Progenitor cell of endocrine pancreas (in vitro differentiated cells): ENCODE measurements at places on chromosomes 5 and 9.

GRCh38 chr5:60841361-60841760 lies 2.7 kb downstream of the ELOVL7 start:
- no peak for DNase-seq

DNA sequence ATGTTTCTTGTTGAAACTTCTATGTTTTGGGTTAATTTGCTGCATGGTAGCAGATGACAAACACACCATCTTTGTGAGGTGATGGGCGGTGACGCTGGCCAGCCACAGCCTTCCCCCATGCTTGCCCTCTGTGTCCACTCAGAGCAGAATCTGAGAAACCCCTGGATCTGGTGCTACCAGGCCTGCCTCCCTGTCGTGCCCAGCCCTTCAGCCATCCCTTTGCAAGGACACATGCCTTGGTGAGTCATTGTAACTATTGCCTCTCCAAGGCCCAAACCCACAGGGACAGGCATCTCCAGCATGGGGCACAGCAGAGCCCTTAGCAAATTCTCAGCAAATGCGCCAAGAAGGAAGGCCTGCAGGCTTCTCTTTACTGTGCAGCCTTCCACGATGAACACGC lies 48.1 kb upstream of the FCN1 start:
- no peak for DNase-seq

GRCh38 chr9:6978591-6978990 lies 220.8 kb downstream of the KDM4C start:
- DNase-seq, result no peak

GRCh38 chr5:53923961-53924360 lies 363.5 kb downstream of the NDUFS4 start:
- DNase-seq, result no peak

- no peak for DNase-seq
Measured at GRCh38 chr5:171577042-171577758, 157.8 kb downstream of the FGF18 start.

DNA sequence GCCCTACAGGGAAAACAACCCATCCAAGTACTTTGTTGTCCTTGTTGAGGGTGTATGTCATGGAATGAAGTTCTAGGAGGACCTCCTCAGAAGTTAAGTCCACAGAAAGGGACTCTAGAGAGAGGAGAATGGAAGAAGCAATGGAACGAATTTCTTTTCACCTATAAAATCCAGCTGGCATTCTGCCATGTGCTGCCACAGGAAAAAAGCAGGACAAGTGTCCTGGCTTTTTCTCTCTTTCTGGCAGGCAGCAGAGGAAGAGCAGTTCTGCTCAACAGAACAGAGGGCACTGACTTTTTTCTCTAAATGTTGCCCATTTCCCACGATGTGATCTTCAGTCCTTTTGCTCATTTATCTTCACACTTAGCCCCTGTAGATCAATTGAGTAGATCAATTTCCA lies 240.8 kb downstream of the MCTP1 start:
- no peak for DNase-seq

DNA sequence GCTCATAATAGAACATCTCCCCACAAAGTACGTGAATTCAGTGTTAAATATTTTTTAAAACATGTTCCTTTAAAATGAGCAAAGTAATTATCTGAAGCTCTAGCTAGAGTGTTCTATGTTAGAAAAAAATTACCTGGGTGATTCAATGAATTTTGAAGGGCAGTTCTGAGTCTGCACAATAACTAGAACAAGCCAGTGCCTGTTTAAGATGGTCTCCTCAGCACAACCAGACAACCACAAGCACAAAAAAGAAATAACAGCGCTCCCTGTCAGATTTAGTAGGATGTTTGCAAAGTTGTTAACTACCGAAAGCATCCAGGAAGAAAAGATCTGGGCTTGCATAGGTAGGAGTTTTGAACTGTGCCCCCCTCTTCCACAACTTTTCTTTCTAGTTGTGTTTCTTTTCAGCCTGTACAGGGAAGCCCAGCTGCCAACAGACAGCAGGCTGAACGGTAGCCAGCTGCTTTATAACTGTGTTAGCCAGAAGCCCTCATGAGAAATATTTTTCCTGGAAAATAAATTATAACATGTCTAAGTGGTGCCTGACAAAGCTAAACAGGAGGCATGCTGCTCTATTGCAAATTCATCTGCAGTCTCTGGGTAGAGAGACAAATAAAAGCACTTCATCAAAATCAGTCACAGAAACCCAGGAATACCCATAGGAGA lies 1026.9 kb downstream of the MAT2B start:
- no peak for DNase-seq

GRCh38 chr9:83299094-83299493 lies 236.2 kb upstream of the RASEF start:
- no peak for DNase-seq

DNA sequence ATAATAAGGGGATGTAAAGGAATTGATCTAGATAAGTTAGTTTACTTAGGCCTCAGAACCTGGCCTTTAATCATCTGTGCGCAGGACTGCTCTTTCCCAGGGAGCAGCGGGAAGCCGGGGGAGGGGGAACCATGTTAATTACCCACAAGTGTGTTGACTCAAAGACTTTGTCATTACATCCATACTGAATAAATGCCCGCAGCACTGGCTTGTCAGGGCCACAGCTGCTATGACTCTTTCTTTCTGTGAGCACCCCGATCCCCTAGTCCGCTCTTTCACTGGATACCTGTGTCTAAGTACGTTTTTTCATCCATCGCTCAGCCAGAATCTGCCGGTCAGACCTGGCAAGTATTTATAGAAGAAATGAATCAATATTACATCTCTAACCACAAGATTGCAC lies 249.3 kb upstream of the DMRT1 start:
- DNase-seq, result no peak

GRCh38 chr5:119359737-119360413 lies 4.1 kb downstream of the TNFAIP8 start:
- DNase-seq, result no peak

DNA sequence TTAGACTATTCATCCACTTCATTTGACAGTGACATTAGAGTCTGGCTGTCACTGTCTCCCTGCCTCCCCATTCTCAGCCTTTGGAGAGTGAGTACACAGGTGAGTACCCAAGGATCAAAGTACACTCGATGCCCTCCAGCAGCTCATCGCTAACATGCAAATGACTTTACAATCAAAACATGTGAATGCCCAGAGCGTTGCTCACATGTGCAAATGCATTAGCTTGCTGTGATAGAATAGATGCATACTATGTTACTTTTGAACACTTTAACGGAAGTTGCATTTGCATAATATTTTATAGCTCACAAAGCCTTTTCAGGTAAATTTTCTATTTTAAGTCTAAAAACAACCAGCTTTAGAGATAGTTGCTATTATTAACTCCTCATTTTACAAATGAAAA lies 107.6 kb downstream of the SYK start:
- no peak for DNase-seq

DNA sequence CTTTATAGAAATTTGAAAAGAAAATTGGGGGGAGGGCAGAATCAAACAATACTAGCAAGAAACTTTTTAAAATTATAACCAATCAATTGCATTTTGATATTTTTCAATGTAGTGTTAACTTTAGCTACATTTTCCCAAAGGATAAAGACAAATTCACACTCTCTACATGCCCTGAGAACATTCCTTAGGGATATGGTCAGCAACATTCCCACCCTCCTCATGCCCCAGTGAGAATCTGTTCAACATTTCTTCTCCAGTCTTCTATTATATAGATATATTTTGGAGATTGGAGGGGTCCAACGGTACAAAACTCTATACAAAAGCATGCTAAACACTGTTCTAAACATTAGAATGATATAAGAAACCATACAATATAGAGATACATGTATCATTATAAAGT lies 11.6 kb upstream of the PRR16 start:
- DNase-seq, result no peak

DNA sequence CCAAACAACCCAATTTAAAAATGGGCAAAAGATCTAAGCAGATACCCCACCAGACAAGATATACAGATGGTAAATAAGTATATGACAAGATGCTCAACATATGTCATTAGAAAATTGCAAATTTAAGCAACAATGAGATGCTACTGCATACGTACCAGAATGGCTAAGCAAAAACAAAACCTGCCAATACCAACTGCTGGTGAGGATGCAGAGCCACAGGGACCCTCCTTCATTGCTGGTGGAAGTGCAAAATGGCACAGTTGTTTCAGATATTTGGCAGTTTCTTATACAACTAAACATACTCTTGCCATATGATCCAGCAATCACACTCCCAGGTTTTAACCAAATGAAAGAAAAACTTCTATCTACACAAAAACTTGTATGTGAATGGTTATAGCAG lies 178.9 kb downstream of the BARX1 start:
- DNase-seq, result no peak

DNA sequence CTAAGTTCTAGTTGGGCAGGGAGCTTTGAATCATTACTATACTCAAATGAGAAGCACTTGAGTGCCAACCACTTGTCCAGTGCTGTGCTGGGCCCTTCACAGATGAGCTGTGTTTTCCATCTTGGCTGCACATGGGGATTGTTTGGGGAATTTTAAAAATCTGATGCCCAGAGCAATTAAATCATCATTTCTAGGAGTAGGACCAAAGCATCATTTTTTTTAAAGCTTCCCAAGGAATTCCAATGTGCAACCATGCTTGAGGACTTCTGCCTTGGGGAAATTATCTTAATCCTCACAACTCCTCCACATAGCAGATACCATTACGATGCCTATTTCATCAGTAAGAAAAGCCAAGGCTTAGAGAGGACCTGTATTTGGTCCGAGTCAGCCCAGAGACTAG lies 131.4 kb downstream of the TMEM174 start:
- no peak for DNase-seq

- DNase-seq, result no peak
Measured at GRCh38 chr5:10289991-10290390, 17.7 kb downstream of the CMBL start.

DNA sequence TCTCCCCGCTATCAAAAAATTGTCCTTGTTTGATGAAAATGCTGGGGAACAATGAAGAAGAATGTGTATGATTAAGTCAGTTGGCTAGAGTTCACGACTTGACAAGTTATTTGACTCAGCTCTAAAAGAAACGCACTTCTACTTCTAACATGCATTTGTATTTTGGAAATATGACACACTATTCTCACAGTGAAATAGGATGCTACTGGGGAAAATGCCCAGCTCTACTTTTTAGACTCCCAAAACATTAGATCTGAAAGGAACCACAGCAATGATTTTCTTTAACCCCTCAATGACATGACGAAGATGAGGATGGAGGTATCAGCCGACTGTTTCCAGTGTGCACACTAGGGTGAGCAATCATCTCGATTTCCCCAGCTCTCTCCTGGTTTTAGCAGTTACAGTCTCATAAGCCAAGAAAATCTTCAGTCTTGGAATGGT lies 83.6 kb upstream of the PCSK1 start:
- DNase-seq, result no peak

- no peak for DNase-seq
Measured at GRCh38 chr9:7988644-7989280, 189.2 kb upstream of the DMAC1 start.

DNA sequence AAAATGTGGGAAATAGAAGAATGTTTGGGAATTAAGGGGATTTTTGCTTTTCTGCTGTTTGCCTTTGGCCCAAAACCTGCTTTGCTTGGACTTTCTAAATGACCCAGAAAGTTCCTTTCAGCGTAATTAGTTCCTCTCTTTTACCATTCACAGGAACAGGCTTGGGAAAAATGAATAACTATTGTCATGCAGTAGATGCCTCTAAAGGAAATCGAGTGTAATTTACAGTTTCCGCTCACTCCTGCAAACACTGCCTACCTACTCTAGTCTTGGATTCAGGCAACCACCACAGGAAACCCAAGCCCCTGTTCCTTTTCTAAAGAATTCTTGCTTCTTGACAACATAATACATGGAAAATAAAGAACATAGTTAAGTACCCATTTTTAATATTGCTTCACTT lies 25.0 kb downstream of the TTC23L start:
- DNase-seq, result no peak
